T-cell (primary cell): ENCODE measurements at places on chromosomes 6 and 20. TPM values are rescaled to one million over a fixed set of nuclear protein-coding genes. Genes with fewer than 3 reads are reported as not detected.

GRCh38 chr6:110778333-110778732 lies 36.9 kb downstream of the CDK19 start:
- DNase-seq: no peak

Gene FAXC
- not detected for total RNA-seq

DNA sequence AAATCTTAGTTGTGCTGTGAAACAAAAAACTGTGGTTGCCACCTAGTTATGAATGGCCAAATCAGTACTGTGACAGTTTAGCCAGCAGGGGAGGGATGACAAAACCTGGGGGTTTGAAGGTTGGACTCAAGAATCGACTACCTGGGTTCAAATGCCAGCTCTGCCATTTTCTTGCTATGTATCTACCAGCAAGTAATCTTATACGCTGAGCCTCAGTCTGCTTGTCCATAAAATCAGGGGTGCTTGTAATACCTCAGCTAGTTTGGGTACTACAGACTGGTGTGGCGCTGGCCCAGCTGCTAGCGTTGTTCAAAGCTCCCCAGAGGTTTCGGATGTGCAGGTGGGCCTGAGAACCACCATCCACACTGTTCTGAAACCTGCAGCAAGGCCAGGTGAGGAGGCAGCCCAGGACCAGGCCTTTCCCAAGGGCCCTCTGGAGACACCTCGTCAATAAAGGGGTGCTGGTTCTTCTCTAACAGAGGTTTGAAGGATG lies 40.4 kb downstream of the TRAM2 start:
- no peak for DNase-seq

Gene MEI4
- total RNA-seq: not detected

- DNase-seq: no peak
Observed at GRCh38 chr6:109262261-109262660, 120.0 kb downstream of the CD164 start.

GRCh38 chr6:159969204-159969912 lies 476 bp downstream of the IGF2R start:
- no peak for DNase-seq

Gene BTBD3
- 1.8 TPM for total RNA-seq

- DNase-seq: no peak
Observed at GRCh38 chr6:109472132-109472995, 10.7 kb downstream of the ZBTB24 start.
